ENCODE measurements at places on chromosomes 6 and 20.

DNA sequence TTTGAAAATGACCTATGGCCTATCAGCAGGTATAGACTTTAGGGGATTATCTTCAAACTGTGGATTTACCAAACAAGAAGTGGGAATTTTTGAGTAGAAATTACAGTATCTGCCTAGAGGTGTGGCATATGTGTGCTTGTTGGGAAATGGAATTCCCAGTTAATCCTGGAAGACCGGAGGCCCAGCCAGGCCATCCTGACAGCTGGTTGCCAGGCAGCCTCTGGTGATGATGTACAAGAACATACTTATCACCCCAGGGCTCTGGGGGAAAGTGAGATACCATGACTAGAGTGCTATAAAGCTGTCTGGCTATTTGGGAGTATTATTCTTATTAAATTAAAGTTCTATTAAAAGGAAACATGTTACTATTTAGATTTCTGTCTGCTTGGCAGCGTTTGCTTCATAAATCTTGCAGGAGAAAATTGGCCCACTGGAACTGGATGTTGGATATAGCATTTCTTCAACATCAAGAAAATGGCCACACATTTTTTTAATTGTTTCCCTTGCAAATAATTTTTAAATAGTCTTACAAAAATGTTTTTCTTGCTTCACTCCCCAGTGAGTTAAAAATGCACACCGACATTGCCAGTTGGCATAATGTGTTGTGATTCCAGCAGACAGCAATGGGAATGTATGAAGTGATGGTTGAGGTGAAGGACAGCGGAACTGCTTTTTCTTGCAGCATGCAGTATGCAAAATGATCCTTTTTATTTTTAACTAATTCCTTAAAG, 187.8 kb downstream of the MYLK4 start:
- no peak for DNase-seq

- DNase-seq = no peak
Measured at GRCh38 chr20:17504066-17504897, 26.9 kb downstream of the BFSP1 start.

DNA sequence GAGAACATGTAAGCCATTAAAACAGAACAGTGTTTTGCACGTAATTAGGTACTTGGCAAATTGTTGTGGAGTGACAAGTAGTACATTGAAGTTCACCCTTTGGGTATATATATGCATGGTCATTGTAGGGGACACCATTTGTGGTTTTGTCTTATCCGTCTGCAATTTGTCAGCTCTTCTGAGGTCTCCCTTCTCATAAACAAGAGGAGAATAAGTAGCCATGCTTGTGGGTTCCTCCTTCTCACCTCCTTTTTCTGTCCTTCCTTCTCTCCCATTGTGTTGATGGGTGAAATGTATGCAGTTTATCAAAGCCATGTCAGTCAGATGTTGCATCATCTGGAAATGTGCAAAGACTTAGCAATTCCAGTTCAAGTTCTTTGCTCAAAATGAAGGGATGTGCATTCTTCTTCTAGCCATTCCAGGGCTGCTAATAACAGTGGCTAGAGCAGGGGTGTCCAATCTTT, 70.9 kb downstream of the QKI start:
- DNase-seq = no peak

DNA sequence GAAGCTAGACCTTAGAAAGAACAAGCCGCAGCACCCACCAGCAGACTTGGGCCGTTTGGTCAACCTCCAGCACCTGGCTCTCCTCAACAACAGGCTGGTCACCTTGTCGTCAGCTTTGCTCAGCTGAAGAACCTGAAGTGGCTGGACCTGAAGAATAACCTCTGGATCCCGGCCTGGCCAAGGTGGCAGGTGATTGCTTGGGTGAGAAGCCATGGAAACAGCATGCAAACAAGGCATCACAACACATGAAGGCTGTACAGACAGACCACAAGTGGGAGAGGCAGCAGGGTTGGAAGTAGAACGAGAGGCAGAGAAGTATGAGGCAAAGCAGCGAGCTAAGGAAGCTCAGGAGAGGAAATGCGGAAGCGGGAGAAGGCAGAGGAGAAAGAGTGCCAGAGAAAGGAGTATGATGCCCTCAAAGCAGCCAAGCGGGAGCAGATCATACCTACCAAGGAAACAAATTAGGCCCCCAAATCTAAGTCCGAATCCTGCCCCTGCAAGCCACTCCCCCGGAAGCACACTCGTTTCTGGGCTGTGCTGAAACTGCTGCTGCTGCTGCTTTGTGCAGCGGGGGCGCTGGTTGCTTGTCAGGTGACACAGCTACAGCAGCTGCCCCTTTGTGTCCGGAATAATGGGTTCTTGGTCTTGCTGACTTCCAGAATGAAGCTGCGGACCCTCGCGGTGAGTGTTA, 121.6 kb upstream of the LGSN start:
- DNase-seq = no peak

DNA sequence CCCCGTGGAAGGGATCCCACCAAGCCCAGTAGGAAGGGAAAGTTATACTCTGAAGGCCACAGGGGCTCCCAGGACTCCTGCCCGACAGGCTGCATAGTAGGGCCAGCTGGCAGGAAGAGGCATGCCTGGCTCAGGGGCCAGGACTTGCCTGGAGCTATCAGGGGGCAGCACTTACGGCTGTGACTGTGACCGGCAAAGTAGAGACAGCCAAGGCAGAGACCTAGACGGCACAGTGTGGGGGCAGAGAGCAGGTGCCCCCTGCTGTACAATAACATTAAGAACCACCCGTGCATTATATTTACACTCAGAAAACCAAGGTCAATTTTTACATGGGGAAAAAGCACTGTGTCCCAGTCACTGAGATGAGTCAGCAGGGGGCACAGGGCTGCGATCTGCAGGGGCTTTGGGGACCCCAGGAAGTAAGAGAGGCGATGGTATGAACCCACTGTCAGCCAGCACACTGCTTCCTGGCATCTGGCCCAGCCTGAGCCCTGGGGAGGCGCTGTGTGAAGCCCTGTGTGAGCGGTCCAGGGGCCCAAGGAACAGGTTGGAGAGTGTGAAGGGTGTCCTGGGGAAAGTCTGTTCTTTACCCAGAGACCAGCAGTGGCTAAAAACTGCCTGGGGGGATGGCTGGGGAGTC, 9.9 kb downstream of the CCDC167 start:
- no peak for DNase-seq

Measured in activated T-cell treated with anti-CD3 and anti-CD28 coated beads, Interleukin-2, amount 50 U/mL, for 4 hours (primary cell).